Activated naive CD8-positive, alpha-beta T cell treated with anti-CD3 and anti-CD28 coated beads, Interleukin-2, amount 50 U/mL, for 16 hours (primary cell): ENCODE measurements at places on chromosomes 7 and 10.

DNA sequence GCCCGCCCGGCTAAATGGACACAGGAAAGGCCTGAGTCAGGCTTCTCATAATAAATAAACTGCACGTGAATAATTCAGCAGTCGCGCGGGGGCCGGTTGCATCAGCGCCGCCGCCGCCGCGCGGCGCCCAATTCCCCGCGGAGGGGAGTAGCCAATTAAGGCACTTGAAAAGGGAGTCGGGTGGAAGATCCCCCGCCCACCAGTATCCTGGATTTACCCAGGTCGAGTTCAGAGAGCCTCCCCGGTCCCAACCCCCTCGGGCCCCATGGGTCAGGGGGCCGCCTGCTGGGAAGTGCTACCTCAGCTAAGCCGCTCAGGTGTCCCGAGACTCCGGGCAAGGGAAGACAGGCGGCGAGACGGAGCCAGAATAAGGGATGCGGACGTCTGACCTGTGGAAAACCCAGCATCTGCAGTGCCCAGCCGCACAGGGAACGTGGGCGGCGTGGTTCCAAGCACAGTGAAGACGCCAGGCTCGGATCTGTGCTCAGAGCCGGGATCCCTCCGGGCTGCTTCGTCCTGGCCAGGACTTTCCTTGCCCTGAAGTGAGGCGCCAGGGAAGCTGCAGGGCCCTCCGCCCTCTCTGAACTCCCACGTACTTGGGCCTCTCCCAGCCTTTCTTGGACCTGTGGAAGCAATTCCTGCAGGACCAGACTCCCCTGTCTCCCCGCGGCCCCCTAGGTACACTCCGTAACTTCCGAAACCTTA is 7.3 kb upstream of the LBX1 start:
- DNase-seq = no peak

- no peak for DNase-seq
Observed at GRCh38 chr10:48634198-48634983, 29.5 kb upstream of the ARHGAP22 start.

DNA sequence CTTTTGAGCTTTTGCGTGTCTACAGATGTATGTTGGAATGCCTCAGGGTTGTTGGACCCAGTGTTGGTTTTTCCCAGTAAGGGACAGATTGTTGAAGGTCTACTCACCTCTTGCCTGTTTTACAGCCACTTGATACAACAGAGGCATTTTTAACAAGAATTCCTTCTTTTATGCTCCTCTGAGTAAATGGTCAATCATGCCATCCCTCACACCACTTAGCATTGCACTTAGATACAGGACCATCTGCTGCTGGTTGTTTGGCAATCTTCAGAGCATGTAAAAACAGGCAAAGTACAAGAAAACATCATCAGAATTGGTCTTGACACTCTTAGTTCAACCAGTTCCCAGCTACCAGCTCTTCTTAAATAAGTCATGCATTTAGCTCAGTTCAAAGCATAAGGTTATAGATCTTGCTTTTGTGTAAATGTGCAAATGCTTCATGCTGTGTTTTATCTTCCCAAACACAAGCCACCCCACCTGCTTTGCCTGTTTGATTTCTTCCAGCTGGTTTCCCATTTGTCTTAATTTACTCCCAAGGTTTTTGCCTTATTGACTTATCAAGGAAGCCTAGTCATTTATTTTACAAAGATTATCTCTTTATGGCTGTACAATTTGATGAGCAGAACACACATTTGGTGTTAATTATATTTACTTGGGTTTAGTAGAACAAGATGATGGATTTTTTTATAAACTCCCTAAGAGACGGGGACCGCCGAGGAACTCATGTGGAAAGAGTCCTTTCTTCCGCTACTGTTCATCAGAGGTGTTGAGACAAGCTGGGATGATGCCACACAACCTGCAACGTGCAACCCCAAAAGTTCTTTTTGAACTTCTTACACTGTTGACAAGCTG is 136.6 kb downstream of the AHR start:
- DNase-seq = no peak

DNA sequence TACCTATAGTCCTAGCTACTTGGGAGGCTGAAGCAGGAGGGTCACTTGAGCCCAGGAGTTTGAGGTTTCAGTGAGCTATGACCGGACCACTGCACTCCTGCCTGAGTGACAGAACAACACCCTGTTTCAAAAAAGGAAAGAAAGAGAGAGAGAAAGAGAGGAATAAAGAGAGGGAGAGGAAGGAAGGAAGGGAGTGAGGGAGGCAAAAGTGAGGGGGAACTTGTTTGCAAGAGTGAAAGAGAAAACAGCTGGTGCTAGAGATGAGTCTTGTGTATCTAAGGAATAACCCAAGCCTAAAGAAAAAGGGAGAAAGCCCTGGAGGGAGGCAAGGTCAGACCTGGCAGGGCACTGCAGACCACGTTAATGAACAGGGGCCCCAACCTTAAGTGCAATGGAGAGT is 4.8 kb upstream of the NT5C2 start:
- DNase-seq = no peak

DNA sequence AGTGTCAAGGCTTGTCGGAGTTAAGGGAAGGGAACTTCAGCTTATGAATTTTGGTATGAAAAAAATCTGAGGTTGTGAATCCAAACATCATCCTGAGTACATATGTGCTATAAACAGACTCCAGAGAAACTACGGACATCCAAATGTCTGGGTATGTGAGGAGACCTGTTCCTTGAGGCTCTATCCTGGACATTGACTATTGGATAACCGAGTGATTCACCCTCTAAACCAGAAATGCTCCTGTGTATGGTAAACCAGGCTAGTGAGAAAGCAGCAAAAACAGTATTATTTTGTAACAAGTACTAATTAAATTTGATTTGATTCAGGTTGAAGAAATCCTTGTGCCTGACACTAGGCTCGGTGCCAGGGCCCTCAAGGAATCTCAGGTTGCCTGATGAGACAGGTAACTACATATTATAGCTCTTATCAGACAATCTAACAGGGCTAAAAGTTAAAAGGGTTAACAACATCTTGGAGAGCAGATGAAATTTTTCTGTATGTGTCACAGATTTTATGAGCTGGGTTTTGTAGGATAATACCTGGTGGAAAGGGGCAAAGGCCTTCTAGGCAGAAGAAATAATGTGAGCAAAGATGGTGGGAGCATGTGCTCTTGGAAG is 10.4 kb upstream of the STOX1 start:
- no peak for DNase-seq

- DNase-seq = no peak
Observed at GRCh38 chr7:115724400-115725056, 306.0 kb downstream of the TFEC start.

DNA sequence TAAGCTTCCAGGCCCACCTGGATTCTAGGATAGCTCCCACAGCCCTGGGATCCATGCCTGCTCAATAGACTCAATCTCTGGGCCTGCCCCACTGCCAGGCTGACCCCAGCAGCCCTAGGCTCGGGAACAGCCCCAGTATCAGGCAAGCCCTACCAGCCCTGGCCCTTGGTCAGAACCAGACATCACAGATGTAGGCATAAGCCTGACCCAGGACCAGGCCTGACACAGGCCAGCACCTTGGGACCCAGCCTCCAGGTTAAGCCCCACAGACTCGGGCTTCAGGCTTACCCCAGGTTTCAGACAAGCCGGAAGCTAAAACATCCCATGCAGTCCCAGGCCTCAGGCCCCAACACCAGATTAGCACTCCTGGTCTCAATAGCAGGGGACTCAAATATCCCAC is 276.2 kb upstream of the LRRTM3 start:
- no peak for DNase-seq

- DNase-seq = no peak
Observed at GRCh38 chr7:109950821-109951564, 1139.9 kb upstream of the LRRN3 start.

DNA sequence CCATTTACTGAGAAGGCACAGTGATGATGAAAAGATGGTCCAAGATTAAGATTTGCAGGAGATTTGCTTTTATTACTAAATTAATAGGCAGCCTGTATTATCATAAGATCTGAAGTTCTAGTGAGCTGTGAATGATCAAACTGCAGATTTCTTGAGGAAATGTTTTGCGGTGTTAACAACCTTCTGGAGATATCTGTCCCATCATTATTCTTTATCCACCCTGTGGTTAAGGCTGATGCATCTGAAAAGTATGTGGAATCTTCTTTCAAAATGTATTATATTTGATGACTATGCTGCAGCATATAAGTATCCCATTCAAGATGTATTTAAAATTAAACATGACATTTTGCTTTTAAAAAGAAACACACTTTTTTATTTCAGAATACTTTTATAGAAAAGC is 150.3 kb downstream of the POLR1F start:
- no peak for DNase-seq

DNA sequence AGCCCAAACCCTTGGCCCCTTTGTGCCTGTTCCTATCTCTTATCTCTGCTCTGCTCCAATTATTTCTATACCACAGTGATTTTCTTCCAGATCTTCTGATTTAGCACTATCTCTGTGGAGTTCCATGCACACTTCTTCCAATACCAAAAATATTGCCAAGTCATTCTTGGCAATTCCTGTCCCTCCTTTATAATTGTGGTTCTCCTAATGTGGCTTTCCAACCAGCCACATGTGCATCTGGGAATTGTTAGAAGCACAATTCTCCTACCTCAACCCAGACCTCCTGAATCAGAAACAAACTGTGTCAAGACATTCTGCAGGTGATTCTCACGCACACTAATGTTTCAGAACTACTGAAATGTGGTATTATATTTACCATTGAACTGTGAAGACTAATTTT is 447.8 kb upstream of the IGFBP3 start:
- DNase-seq = no peak

GRCh38 chr10:29667191-29667590 is 32.4 kb upstream of the SVIL start:
- DNase-seq = no peak
